Activated T-cell treated with anti-CD3 and anti-CD28 coated beads, Interleukin-2, amount 50 U/mL, for 72 hours (primary cell): ENCODE measurements at places on chromosomes 16 and 17.

DNA sequence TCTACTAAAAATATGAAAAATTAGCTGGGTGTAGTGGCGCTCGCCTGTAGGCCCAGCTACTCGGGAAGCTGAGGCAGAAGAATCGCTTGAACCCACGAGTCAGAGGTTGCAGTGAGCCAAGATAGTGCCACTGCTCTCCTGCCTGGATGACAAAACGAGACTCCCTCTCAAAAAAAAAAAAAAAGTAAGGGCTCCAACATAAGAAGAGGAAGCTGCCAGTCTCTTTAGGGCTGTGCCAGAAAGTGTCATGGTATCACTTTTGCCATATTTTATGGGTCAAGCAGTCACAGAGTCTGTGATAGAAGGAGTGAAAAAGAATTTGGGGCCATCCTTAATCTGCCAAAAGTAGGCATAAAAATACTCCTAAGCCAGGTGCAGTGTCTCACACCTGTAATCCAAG, 1.4 kb upstream of the PIPOX start:
- DNase-seq, result no peak

- DNase-seq, result no peak
Observed at GRCh38 chr16:75311383-75311938, 60.0 kb upstream of the BCAR1 start.

GRCh38 chr17:36632916-36633771, 31.8 kb downstream of the MRM1 start:
- DNase-seq, result no peak

DNA sequence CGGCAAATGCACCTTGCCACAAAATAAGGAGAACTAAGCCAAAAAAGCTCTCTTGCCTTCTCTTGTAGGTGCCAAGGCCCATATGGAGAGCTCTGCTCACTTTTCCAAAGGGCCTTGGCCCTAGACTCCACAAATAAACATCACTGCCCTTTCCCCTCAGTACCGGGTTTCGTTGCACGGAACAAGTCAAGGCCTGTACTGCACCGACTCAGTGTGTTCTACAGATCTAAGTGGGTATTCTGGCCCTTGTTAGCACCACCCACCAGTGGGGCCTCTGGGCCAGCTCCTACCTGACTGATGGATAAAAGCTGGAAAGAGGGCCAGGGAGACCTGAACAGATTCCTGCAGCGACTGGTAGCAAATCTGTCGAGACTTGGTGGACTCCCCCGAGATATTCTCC, 43.7 kb upstream of the GSG1L start:
- DNase-seq, result no peak

DNA sequence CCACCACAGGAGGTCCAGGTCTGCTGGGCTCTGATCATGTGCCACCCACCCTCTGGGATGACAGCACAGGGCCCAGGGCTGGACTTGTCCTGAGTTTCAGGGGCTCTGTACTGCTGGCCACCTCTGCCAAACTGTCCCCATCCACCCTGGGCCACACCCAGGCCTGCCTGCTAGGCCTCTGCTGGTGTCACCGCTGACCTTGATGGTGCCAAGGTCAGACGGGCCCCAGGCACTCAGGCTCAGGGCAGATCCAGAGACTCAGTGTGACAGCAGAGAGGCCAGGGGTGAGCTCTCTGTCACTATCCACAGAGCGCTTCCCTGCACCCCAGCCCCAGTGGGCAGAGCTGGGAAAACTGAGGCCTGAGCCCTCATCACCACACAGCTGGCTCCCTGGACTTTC, 75.6 kb downstream of the RMI2 start:
- no peak for DNase-seq

DNA sequence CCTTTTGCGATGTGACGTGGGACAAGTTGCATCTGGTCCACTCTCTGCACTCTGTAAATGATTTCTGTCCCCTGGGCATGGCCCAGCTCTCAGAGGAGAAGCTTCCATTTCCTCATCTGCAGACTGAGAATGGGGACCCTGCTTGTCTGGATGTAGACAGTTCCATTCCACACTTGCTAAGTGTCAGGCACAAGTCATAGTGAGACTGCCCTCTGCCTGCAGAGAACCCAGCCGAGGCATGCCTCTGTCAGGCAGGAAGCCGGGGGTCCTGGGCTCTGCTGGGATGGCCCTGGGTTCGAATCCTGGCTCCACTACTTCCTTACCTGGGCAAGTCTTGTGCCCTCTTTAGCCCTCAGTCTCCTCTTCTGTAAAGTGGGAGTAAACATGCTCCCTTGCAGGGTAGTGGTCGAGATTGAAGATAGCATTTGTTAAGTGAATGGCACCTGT, 4.1 kb downstream of the MAP2K3 start:
- peak; percentile 45 for DNase-seq

DNA sequence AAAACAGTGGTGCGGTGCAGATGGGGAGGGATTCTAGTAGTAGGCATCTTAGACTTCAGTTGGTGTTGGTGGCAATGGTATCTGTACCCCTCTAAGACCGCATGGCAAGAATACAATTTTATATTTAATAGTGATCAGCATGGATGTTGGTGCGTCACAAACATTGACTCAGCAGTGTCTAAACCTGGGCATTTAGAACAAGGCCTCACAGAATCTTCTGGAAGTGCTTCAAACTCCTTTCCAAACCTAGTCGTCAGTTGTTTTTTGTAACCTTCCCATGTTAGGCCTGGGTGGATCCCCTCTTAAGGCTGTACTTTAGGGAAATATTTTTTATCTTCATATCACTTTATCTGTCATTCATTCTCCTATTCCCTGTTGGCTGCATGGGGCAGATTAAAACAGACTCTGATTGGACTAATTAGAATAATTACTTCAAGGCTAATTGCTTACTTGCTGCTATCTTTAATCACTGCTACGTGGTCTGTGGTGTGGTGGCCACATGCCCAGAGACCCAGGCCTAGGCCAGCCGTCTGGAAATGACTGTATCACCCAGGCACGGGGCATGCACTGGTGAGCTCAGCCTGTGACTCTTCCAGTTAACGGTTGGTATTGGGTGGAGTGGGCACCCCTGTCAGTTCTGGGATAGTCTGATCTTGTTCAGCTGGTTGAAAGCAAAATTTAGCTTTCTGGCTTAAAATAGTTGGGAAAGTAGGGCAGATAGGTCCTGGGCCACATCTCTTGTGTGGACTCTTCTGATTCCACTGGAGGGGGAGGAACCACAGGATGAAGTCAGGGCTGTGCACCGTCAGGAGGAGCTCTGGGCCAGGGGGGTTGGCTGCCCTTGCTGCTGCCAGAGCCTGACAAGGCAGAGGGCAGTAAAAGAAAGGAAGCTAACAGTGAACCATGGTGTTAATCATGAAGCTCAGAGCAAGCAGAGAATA, 4.5 kb downstream of the ALKBH5 start:
- peak; percentile 50 for DNase-seq

GRCh38 chr16:22098405-22099255, 6.3 kb downstream of the VWA3A start:
- DNase-seq, result peak; percentile 13

DNA sequence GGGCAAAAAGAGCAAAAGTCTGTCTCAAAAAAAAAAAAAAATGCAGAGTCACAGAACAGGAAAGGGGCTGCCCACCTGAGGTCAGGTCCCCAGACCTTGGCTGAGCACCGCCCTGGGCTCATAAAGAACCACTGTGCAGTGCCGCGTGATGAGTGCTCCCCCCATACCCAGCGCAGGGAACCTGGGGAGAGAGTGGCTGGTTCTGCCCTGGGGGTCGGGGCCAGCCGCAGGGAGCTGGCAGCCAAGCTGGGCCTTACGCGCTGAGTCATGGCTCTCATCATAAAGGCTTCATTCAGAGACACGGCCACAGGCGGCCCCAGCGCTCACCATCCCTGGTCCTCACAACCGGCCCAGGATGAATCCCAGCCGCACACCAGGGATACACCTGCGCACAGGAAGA, 80.7 kb downstream of the RAB11FIP4 start:
- no peak for DNase-seq

GRCh38 chr16:14186007-14186794, 115.1 kb downstream of the MRTFB start:
- peak; percentile 25 for DNase-seq

DNA sequence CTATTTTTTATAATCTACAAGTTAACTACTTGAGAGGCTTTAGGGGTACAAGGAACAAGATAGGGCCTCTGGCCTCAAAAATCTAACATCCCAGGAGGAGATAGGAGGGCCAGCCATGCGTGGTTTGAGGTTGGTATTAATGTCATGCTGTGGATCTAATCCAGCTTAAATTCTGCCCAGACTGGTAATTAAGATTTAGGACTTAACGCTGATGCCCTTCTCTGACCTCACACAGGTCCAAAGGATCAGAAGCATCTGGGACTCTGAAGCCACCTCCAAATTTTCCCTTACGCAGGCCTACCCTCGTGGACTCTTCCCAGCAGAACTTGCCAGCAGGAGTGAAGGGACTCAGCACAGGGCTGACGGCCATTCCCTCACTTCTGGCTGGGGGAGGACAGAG, 15.1 kb downstream of the SLC6A4 start:
- no peak for DNase-seq

- DNase-seq, result no peak
Observed at GRCh38 chr17:79572136-79572925, 38.5 kb downstream of the RBFOX3 start.

DNA sequence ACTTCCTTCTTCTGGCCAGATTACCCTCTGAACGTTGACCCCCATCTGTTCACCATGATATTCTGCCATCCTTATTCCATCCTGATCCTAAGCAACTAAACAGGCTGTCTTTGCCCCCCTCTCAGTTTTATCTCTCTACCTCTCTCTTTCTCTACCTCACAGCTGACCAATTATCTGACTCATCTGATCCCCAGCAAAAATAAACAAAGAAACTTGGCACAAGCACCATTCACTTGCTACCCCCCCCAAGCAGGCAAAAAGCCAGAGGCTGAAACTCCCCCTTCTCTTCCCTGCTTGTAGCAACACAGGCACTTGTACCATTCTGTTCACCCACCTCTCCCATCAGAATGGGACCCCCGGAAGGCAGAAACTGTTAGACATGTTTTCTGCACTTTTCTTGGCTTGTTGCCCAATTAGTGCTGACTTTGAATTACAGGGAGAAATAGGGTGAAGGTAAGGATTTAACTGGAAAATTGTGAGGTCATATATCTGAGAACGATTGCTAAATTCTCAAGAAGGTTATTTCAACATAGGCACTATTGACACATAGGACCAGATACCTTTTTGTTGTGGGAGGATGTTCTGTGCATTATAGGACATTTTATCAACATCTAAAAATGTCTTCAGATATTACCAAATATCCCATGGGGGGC, 163.2 kb downstream of the TOX3 start:
- no peak for DNase-seq

DNA sequence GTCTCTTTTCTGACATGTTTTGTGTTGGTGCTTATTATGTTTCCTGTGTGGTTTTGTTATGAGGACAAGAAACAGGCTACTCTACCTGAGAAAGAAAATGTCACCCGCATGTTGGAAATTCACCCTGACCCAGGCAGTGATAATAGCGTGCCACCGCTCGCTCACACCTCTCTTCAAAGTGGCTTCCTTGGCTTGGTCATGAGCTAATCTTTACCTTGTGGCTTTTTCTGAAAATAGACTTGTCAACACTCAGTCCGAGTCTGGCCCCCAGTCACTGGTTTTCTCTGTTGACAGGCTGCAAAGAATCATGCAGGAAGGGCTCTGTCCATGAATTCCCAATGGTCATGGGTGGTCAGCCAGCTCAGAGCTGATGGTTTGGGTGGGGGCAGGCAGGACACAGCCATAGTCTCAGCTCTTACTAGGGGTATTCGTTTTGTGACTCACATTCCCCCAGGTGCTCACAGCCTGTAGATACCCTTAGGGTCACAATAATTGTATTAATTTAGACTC, 121.3 kb upstream of the CACNG5 start:
- DNase-seq, result peak; percentile 40

DNA sequence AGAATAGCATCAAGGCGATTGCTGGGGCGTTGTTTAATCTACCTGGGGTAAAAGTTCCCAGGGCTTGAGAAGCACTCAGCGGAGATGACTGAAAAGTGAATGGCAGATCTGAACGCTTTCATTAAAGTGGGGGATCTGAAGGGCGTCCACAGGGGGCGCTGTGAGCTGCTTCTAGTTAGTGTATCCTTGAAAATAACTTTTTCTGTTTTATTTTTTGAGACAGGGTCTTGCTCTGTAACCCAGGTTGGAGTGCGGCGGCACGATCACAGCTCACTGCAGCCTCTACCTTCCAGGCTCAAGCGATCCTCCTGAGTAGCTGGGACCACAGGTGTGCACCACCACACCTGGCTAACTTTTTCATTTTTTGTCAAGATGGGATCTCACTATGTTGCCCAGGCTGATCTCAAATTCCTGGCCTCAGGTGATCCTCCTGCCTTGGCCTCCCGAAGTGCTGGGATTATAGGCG, 360.4 kb downstream of the SEC14L1 start:
- peak; percentile 27 for DNase-seq

DNA sequence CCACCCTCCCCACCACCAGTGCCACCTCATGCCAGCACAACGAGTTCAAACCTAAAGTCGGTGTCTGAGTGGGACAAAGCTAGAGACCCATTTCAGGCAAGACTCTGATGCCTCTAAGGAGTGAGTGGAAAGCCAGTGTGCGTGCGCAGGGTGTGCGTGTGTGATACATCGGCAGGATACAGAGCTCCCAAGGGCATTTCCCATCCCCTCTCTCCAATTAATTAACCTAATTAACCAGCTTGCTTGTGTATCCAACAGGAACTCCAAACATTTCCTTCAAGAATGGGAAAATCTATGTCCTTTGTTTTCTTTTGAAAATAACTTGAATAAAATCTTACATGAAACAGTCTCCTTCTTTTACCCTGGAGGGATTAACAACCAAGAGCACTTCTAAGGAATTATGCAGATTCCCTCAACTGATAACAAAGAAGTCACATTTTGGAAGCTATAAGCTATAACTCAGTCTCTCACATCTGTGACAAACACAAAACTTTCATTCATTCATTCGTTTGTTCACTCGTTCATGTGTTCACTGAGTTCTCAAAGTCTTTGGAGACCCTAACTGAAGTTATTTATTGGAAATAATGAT, 9.9 kb downstream of the ATPAF2 start:
- DNase-seq, result no peak

GRCh38 chr17:72775919-72776318, 316.6 kb downstream of the SLC39A11 start:
- DNase-seq, result no peak

GRCh38 chr17:73879987-73880386, 235.7 kb upstream of the SDK2 start:
- DNase-seq, result no peak

GRCh38 chr16:354291-354881, 1.9 kb upstream of the AXIN1 start:
- DNase-seq, result no peak

GRCh38 chr16:78715106-78715505, 615.7 kb downstream of the WWOX start:
- no peak for DNase-seq

DNA sequence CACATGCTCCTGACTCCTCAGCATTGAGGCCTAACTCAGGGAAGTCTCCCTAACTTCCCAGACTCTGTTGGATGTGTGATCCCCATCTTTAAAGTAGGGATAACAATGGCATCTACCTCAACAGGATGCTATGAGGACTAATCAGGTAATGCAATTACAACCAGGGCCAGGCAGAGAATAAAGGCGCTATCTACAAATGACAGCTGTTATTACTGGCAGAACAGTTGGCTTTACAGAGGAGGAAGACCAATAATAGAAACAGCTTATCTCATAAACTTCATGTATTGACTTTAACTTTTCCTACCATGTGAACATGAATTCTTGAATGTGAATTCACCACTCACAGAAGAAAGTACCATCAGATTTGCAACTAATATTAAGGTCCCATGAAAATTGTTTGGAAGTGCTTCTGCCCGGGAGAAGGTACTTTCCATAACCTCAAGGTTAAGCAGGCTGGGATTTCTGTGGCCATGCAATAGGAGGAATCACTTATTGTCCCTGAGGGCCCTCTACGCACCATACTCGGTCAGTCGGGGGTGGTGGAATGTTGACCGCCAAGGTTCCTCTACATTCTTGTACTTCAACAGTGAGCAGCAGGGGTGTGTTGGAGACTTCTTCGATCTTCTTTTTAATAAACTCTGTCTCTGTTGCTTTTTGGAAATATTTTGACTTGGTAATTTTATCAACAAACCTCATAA, 22.6 kb upstream of the ERN1 start:
- DNase-seq, result no peak
